M059J (cell line): ENCODE measurements at places on chromosomes 4 and X. TPM values are rescaled to one million over a fixed set of nuclear protein-coding genes. Genes with fewer than 3 reads are reported as not detected.

Gene GATA1
- total RNA-seq: not detected in 2 replicates

Gene ATP1B4
- not detected in 2 replicates for total RNA-seq

Gene PASD1
- 0.12 and 0.27 TPM in 2 replicates for total RNA-seq

Gene EPHA5
- total RNA-seq: 6.7 and 9.6 TPM in 2 replicates

Gene APBB2
- 44.7 and 81.9 TPM in 2 replicates for total RNA-seq

Gene ATP7A
- total RNA-seq: 9.8 and 12.8 TPM in 2 replicates

DNA sequence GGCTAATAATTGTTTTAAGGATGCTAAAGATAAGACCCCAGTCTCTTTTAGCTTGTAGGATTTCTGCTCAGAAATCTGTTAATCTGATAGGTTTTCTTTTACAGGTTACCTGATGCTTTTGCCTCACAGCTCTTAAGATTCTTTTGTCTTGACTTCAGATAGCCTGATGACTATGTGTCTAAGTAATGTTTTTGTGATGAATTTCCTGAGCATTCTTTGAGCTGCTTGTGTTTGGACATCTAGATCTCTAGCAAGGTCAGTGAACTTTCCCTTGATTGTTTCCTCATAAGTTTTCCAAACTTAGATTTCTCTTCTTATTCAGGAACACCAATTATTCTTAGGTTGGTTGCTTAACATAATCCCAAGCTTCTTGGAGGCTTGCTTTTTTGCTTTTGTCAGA lies 104.1 kb downstream of the ZNF518B start:
- peak; percentile 46 for DNase-seq

DNA sequence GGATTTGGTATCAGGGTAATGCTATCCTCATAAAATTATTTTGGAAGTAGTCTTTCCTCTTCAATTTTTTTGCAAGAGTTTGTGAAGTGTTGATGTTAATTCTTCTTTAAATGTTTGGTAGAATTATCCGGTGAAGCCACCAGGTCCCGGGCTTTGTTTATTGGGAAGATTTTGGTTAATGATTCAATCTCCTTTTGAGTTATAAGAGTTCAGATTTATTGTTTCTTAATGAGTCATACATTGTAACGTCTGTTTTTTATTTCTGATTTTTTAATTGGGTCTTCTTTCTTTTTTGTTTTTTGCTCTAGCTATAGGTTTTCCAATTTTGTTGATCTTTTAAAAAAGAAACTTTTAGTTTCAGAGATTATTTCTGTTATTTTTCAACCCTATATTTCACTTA lies 412.3 kb downstream of the PDGFC start:
- peak; percentile 70 for DNase-seq

GRCh38 chrX:47283015-47283771 lies 50.4 kb downstream of the USP11 start:
- DNase-seq: peak; percentile 35

GRCh38 chr4:17624821-17625220 lies 10.4 kb downstream of the MED28 start:
- no peak for DNase-seq

- DNase-seq: no peak
Measured at GRCh38 chr4:7161721-7162214, 30.6 kb upstream of the SORCS2 start.
